Fibroblast of lung (primary cell): ENCODE measurements at places on chromosomes 2 and 18. TPM values are rescaled to one million over a fixed set of nuclear protein-coding genes. Genes with fewer than 3 reads are reported as not detected.

Gene MAB21L4
- not detected in 2 replicates for total RNA-seq

Gene DIPK1C
- not detected in 2 replicates for total RNA-seq

Gene MARCO
- total RNA-seq = not detected in 2 replicates

Gene RND3
- total RNA-seq = 559 and 1,405 TPM in 2 replicates

Gene CHRND
- not detected in 2 replicates for total RNA-seq

Gene LAMA1
- 5.8 and 24.9 TPM in 2 replicates for total RNA-seq

Gene PRSS56
- not detected in 2 replicates for total RNA-seq

Gene KRTCAP3
- 0.33 TPM in 1 of 2 replicates, not detected in the other for total RNA-seq

Gene GAREM1
- 1.5 TPM in 2 replicates for total RNA-seq

Gene NLRC4
- total RNA-seq = not detected in 2 replicates

Gene APCDD1
- total RNA-seq = 4.9 and 17.3 TPM in 2 replicates

Gene ALS2
- total RNA-seq = 24.4 and 30.9 TPM in 2 replicates

Gene TEKT4
- total RNA-seq = not detected in 2 replicates

Gene ACTR3
- 120 and 177 TPM in 2 replicates for total RNA-seq

Gene IGFBP5
- total RNA-seq = 783 and 1,100 TPM in 2 replicates

Gene TNFRSF11A
- total RNA-seq = 0.26 and 0.66 TPM in 2 replicates

Gene CFC1
- not detected in 2 replicates for total RNA-seq

Gene ATP8B1
- 53.4 and 109 TPM in 2 replicates for total RNA-seq

Gene MYOM1
- 0.26 and 0.83 TPM in 2 replicates for total RNA-seq

Gene ARHGAP15
- total RNA-seq = under 0.01 TPM in 1 of 2 replicates, not detected in the other

Gene CD8B
- not detected in 2 replicates for total RNA-seq

Gene NGEF
- under 0.01 TPM in 1 of 2 replicates, not detected in the other for total RNA-seq

Gene ZNF516
- 28.0 and 32.7 TPM in 2 replicates for total RNA-seq

Gene MYO5B
- under 0.01 TPM in 2 replicates for total RNA-seq

Gene BMP10
- not detected in 2 replicates for total RNA-seq

Gene OTOS
- total RNA-seq = not detected in 2 replicates

Gene MARCHF4
- 0.26 and 1.3 TPM in 2 replicates for total RNA-seq

Gene TLX2
- under 0.01 TPM in 1 of 2 replicates, not detected in the other for total RNA-seq

Gene UPP2
- total RNA-seq = not detected in 2 replicates

Gene LHCGR
- total RNA-seq = not detected in 2 replicates

Gene STK39
- total RNA-seq = 14.4 and 16.7 TPM in 2 replicates

Gene STON1
- total RNA-seq = 12.1 and 16.7 TPM in 2 replicates

Gene FABP1
- total RNA-seq = not detected in 2 replicates

Gene COBLL1
- 5.1 and 10.1 TPM in 2 replicates for total RNA-seq

Gene PTCD3
- 66.9 and 68.1 TPM in 2 replicates for total RNA-seq

Gene ADCYAP1
- not detected in 2 replicates for total RNA-seq

Gene ALPI
- not detected in 2 replicates for total RNA-seq

Gene SERPINB3
- total RNA-seq = not detected in 2 replicates

Gene RAPH1
- total RNA-seq = 15.4 and 21.1 TPM in 2 replicates

Gene CDK5R2
- total RNA-seq = under 0.01 and 0.17 TPM in 2 replicates

Gene IL36B
- total RNA-seq = not detected in 2 replicates

Gene DPP4
- total RNA-seq = 148 and 297 TPM in 2 replicates

Gene DSG4
- not detected in 2 replicates for total RNA-seq

Gene GALNT14
- under 0.01 and 0.83 TPM in 2 replicates for total RNA-seq

Gene SPC25
- 0.99 TPM in 1 of 2 replicates, not detected in the other for total RNA-seq

Gene GALNT13
- total RNA-seq = 0.17 and 0.26 TPM in 2 replicates

Gene INHBB
- under 0.01 TPM in 1 of 2 replicates, not detected in the other for total RNA-seq

Gene SERPINB4
- total RNA-seq = not detected in 2 replicates

Gene KIAA2012
- total RNA-seq = under 0.01 TPM in 1 of 2 replicates, not detected in the other

Gene CNDP1
- total RNA-seq = not detected in 2 replicates

Gene STARD6
- total RNA-seq = 0.33 TPM in 1 of 2 replicates, not detected in the other

Gene TFCP2L1
- not detected in 2 replicates for total RNA-seq

Gene ITPRIPL1
- 4.1 and 4.6 TPM in 2 replicates for total RNA-seq

Gene POTEI
- total RNA-seq = not detected in 2 replicates

Gene ALKAL2
- 0.17 TPM in 1 of 2 replicates, not detected in the other for total RNA-seq
